ENCODE measurements at places on chromosomes 4 and X.

DNA sequence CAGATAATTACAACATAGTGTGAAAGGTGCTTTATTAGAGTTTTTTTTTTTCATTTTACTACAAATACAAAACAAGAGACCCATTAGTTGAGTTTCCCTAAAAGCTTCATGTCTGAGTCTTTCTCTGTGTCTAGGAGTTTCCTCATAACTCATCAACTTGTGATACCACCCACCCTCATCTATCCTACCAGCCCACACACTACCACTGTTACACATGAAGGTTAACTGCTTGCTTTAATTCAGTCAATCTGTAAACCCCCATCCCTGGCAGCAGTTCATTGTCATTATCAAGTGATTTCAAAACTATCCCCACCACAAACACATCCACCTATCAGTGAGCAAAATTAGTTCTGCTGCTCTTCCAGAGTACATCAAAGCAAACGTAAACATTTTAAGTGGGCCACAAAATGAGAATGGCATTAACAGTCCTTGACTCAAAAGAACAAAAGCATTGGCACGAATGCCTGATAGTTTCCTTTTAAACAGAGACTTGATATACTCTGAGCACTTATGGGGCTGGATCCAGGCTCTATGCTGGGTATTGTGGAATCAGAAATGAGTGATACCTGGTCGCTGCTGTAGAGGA is 331.6 kb upstream of the FAM241A start:
- H3K27me3 ChIP-seq = no peaks in the 10 kb centered on the region
- no peak overlapping the region for H3K4me3 ChIP-seq
- DNase-seq = no peak

GRCh38 chrX:2507904-2508627 is 7.3 kb upstream of the DHRSX start:
- peaks cover 4% of the 10 kb centered on the region for H3K27me3 ChIP-seq
- H3K4me3 ChIP-seq = no peak overlapping the region
- H3K27ac ChIP-seq = no peak overlapping the region

DNA sequence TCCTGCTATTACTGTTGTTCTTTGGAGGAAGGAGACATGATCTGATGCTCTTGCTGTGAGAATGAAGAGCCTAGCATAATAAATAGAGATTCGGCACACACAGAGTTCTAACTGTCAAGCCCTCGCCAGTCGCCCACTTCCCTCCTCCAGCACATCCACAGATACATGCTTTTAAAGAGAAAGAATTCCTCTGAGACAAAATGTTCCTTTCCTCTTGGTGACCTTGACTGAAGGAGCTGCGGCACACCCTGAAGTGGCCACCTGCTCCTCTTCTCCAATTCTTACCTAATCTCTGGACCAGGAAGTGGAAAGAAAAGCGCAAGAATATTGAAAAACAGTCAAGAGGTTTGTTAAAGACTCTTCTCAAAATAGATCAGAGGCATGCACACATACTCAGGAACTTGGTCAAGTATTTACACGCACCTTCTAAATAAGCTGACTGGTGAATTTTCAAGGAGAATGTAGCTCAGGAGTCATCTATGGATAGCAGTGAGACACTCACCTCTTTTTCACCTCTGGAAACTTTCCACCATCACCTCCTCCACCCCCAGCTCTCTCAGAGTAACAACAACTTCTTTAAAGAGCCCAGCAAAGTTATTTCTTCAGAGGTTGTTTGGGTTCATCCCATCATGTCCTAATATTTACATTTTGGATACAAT is 95.4 kb downstream of the PARM1 start:
- DNase-seq = no peak
- no peak overlapping the region for H3K4me3 ChIP-seq
- peaks cover 2% of the 10 kb centered on the region for H3K27me3 ChIP-seq
- no peaks in the 10 kb centered on the region for H3K36me3 ChIP-seq
- no peaks in the 10 kb centered on the region for H3K4me1 ChIP-seq
- H3K27ac ChIP-seq = no peak overlapping the region

DNA sequence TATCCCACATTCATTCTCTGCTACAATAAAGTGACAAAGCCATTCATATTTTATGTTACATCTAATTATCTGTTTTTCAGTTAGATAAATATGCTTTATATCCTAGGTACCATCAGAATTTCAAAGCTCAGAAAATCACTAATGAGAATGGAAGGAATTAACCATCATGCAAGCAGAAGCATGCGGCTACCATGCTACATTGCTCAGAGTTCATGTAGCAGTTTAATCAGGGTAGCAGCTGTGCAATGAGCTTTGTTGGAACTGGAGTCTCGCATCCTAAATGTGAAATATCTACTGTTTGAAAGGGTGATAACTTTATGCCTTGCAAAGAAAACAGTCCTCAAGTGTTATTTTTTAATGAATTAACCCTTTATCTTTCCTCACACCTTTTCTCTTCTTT is 77.5 kb downstream of the SNCA start:
- no peaks in the 10 kb centered on the region for H3K36me3 ChIP-seq
- H3K4me1 ChIP-seq = no peaks in the 10 kb centered on the region
- H3K27ac ChIP-seq = no peak overlapping the region
- H3K27me3 ChIP-seq = peaks cover 1% of the 10 kb centered on the region
- no peak overlapping the region for H3K4me3 ChIP-seq

- H3K27me3 ChIP-seq = peaks cover 1% of the 10 kb centered on the region
- H3K27ac ChIP-seq = no peak overlapping the region
- H3K36me3 ChIP-seq = no peaks in the 10 kb centered on the region
- no peaks in the 10 kb centered on the region for H3K4me1 ChIP-seq
- H3K4me3 ChIP-seq = no peak overlapping the region
These were observed 239.4 kb downstream of the SPATA18 start for GRCh38 chr4:52290466-52290865.

DNA sequence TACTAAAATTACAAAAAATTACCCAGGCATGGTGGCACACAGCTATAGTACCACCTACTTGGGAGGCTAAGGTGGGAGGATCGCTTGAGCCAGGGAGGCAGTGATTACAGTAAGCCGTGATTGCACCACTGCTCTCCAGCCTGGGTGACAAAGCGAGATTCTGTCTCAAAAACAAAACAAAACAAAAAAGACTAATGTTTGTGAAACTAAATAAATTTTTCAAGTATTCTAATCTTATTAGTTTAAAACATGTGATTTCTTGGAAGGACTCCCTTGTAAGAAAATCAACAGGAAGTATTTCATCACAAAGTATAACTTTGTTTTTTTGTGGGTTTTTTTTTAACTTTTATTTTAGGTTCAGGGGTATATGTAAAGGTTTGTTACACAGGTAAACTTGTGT is 89.6 kb downstream of the EGF start:
- peaks cover 4% of the 10 kb centered on the region for H3K27me3 ChIP-seq
- DNase-seq = no peak
- peaks cover 15% of the 10 kb centered on the region for H3K4me1 ChIP-seq
- no peak overlapping the region for H3K4me3 ChIP-seq
- H3K36me3 ChIP-seq = no peaks in the 10 kb centered on the region
- H3K27ac ChIP-seq = no peak overlapping the region

GRCh38 chr4:478373-478772 is 20.6 kb downstream of the ZNF721 start:
- peaks cover 22% of the 10 kb centered on the region for H3K4me1 ChIP-seq
- H3K4me3 ChIP-seq = no peak overlapping the region
- DNase-seq = no peak
- H3K27me3 ChIP-seq = no peaks in the 10 kb centered on the region
- H3K27ac ChIP-seq = no peak overlapping the region
- H3K36me3 ChIP-seq = peaks cover 38% of the 10 kb centered on the region

- H3K27ac ChIP-seq = no peak overlapping the region
- H3K4me1 ChIP-seq = no peaks in the 10 kb centered on the region
- H3K36me3 ChIP-seq = no peaks in the 10 kb centered on the region
- no peaks in the 10 kb centered on the region for H3K27me3 ChIP-seq
- DNase-seq = no peak
- no peak overlapping the region for H3K4me3 ChIP-seq
These were observed 662.5 kb downstream of the RAPGEF2 start for GRCh38 chr4:159765382-159765781.

DNA sequence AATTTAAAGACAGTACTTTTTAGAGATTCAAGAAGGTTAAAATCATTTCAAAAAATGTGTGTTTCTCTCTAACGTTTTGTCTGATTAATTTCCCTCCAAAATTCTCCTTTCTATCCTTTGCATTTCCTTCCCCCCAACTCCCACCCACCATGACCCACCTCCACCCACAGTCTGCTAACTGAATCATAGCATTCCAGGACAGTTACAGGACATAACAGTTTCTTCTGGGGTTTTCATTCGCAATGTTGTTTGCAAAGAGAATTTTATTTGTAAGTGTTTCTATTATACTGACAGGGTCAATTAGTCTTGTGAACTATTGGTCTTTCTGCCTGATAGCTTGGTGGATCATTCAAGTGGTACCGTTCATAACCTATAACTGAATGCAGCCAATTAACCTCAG is 53.7 kb downstream of the ANAPC10 start:
- peaks cover 8% of the 10 kb centered on the region for H3K4me1 ChIP-seq
- H3K27me3 ChIP-seq = no peaks in the 10 kb centered on the region
- DNase-seq = no peak
- H3K27ac ChIP-seq = no peak overlapping the region

GRCh38 chr4:153426207-153426885 is 39.8 kb upstream of the TMEM131L start:
- no peaks in the 10 kb centered on the region for H3K36me3 ChIP-seq
- peak; percentile 5 for DNase-seq
- H3K4me3 ChIP-seq = no peak overlapping the region
- no peak overlapping the region for H3K27ac ChIP-seq

DNA sequence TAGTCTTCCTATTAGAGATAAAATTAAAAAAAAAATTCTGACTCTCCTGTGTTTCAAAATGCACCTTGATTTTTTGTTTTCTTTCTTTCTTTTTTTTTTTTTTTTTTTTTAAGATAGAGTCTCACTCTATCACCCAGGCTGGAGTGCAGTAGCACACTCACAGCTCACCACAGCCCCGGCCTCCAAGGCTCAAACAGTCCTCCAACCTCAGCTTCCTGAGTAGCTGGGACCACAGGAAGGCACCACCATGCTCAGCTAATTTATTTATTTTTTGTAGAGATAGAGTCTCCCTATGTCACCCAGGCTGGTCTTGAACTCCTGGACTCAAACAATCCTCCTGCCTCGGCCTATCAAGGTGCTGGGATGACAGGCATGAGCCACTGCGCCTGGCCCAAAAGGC is 41.1 kb upstream of the TMEM184C start:
- DNase-seq = no peak
- no peak overlapping the region for H3K27ac ChIP-seq
- peaks cover 4% of the 10 kb centered on the region for H3K27me3 ChIP-seq
- no peak overlapping the region for H3K4me3 ChIP-seq

DNA sequence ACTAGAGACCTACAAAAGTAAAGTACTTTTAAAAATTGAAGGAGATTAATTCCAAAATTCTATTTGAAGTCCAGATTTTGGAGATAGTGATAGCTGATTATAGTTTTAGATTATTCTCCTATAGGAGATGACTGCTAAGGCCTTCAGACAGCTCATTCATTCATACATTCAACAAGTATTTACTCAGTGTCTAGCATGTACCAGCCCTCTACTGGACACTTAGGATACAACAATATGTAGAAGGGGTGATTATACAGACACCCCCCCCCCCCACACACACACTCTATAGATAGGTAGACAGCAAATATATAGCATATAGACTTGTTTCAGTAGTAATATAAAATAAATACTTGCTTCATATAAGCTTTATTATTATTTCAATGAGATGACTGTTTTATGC is 60.4 kb upstream of the TAF9B start:
- peaks cover 2% of the 10 kb centered on the region for H3K27me3 ChIP-seq
- H3K36me3 ChIP-seq = no peaks in the 10 kb centered on the region
- H3K4me3 ChIP-seq = no peak overlapping the region
- no peaks in the 10 kb centered on the region for H3K4me1 ChIP-seq
- no peak overlapping the region for H3K27ac ChIP-seq

DNA sequence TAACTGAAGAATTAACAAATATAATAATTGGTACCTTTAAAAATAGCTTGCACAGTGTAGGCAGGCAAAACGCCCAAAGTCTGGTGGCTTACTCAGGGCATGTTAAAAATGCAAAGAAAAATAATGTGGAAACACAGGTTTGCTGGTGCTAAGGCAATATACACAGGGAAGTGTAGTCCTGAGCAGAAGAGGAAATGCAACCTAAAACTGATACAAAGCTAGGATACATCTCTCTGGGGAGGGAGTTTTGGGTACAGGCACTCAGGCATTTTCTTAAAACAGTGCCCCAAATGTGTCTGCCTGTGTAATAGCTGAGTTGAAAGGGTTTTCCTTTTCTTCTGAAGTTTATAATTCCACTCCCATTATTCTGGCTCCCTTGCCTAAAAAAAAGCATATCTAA is 47.4 kb downstream of the TMPRSS11E start:
- H3K36me3 ChIP-seq = no peaks in the 10 kb centered on the region
- H3K27me3 ChIP-seq = peaks cover 6% of the 10 kb centered on the region
- no peaks in the 10 kb centered on the region for H3K4me1 ChIP-seq
- H3K4me3 ChIP-seq = no peak overlapping the region

All from activated T-helper 1 cell treated with anti-CD3 and anti-CD28 coated beads, Interleukin-12 subunit alpha, Interleukin-12 subunit beta, Interleukin-2, Interleukin-4 antibody, amounts not matched to agents 30 ng/mL and 10 ng/mL and 1 ng/mL, durations not matched to agents 14 hours and 24 hours and 36 hours (primary cell).